ENCODE measurements at places on chromosomes 7 and 10. TPM values are rescaled to one million over a fixed set of nuclear protein-coding genes. Genes with fewer than 3 reads are reported as not detected.

TCERG1L gene
- total RNA-seq, result 0.38 TPM

GRCh38 chr7:81833401-81833800 lies 63.6 kb upstream of the HGF start:
- H3K36me3 ChIP-seq, result peaks cover 17% of the 10 kb centered on the region
- H3K27me3 ChIP-seq, result no peaks in the 10 kb centered on the region
- DNase-seq, result no peak
- no peak overlapping the region for H3K4me3 ChIP-seq

CCDC172 gene
- total RNA-seq, result not detected

NUTM2B gene
- total RNA-seq, result 1.0 TPM

UNC5B gene
- 91.5 TPM for total RNA-seq

- no peaks in the 10 kb centered on the region for H3K36me3 ChIP-seq
Observed at GRCh38 chr10:71504168-71504567, 107.4 kb downstream of the CDH23 start.

DNA sequence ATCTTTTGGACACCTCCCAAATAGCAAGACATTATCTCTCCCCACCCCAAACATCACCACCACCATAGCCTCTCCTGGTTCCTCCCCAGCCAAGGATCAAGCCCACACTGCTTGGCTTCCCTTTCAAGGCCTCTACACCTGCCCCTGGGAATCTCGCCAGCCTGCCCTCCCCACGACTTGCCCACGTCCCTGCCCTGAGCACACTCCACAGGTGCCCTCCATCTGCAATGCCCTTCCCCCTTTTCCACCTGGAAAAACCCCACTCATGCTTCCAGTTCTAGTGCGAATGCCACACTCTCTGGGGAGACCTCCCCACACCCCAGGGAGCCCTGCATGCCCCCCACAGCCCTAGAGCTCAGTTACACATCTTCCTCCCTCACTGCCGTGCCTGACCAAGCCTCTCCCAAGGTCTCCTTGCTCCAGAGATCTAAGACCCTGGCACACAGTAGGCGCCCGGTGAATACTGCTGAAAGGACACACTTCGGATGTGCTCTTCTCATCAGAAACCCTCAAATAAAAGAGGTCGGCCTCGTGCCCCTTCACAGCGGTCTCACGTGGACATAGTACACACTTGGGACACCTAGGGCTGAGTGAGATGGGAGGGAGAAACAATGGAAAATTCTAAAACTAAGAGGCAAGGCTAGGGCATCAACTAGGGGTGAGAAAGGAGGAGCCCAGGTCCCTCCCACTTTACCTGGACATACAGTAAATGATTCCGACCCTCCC lies 91.4 kb downstream of the DLG5 start:
- H3K4me1 ChIP-seq, result peaks cover 4% of the 10 kb centered on the region
- no peak overlapping the region for H3K27ac ChIP-seq
- no peak for DNase-seq
- no peak overlapping the region for H3K4me3 ChIP-seq
- no peaks in the 10 kb centered on the region for H3K27me3 ChIP-seq
- peaks cover 18% of the 10 kb centered on the region for H3K36me3 ChIP-seq

- H3K4me3 ChIP-seq, result no peak overlapping the region
- H3K36me3 ChIP-seq, result no peaks in the 10 kb centered on the region
- H3K27me3 ChIP-seq, result peaks cover 53% of the 10 kb centered on the region
- peaks cover 4% of the 10 kb centered on the region for H3K4me1 ChIP-seq
- H3K27ac ChIP-seq, result no peak overlapping the region
Observed at GRCh38 chr10:104928734-104929133, 287.6 kb downstream of the SORCS3 start.

DNA sequence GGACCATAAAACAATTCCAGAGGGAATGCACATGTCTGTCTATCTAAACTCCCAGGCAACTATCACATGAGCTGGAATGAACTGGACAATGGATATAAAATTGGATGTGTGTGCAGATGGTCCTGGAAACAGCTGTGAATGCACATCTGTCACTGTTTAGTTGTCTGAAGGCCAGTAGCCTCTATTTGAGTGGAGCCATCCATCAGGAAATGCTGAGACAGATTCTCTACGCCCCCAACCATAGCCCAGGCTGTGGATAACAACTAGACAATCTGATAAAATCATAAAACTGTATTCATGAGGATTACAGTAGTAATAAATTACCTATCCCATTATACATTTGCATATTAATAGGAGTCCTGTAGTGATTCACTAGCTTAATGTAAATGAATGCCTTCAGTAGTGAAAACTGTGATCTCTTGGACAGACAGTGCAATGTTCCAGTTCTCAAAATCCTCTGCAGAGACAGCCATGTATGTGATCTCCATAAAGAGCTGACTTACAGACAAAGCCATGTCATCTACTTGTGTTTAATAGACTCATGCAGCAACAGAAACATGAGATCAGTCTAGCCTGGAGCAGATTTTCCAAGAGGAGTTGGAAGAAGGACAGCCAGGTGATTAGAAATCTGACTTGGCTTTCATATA lies 907.6 kb downstream of the KCNMA1 start:
- no peak for DNase-seq
- H3K27ac ChIP-seq, result no peak overlapping the region
- H3K27me3 ChIP-seq, result peaks cover 40% of the 10 kb centered on the region
- H3K36me3 ChIP-seq, result no peaks in the 10 kb centered on the region
- H3K4me3 ChIP-seq, result no peak overlapping the region

- no peak for DNase-seq
- no peaks in the 10 kb centered on the region for H3K27me3 ChIP-seq
- peaks cover 13% of the 10 kb centered on the region for H3K4me1 ChIP-seq
- no peak overlapping the region for H3K4me3 ChIP-seq
- H3K27ac ChIP-seq, result no peak overlapping the region
- no peaks in the 10 kb centered on the region for H3K36me3 ChIP-seq
Observed at GRCh38 chr7:34108165-34108564, 202.8 kb downstream of the BMPER start.

DNA sequence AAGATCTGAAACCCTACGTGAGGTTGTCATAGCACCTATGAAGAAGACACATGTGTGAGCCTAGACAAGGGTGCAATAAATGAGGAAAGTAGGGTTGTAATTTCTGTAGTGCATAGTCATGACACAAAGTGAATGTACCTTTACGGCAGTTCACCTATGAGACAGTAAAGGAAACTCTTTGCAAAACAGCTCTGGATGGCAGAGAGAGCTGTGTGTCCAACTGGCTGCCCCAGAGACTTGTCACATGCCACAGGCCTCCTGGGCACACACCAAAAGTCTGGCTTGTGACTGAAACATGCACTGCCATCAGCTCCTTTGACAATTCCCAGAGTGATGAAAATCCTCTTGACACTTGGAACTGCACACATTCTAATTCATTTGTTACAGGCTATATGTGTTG lies 90.7 kb upstream of the NAMPT start:
- no peaks in the 10 kb centered on the region for H3K4me1 ChIP-seq
- peaks cover 1% of the 10 kb centered on the region for H3K27me3 ChIP-seq
- H3K36me3 ChIP-seq, result no peaks in the 10 kb centered on the region
- no peak for DNase-seq
